ENCODE measurements at places on chromosomes 7 and 10.

GRCh38 chr10:15715619-15716227 is 4.0 kb downstream of the ITGA8 start:
- peak; percentile 25 for DNase-seq

GRCh38 chr7:55349121-55349520 is 16.0 kb upstream of the LANCL2 start:
- DNase-seq = peak; percentile 23

DNA sequence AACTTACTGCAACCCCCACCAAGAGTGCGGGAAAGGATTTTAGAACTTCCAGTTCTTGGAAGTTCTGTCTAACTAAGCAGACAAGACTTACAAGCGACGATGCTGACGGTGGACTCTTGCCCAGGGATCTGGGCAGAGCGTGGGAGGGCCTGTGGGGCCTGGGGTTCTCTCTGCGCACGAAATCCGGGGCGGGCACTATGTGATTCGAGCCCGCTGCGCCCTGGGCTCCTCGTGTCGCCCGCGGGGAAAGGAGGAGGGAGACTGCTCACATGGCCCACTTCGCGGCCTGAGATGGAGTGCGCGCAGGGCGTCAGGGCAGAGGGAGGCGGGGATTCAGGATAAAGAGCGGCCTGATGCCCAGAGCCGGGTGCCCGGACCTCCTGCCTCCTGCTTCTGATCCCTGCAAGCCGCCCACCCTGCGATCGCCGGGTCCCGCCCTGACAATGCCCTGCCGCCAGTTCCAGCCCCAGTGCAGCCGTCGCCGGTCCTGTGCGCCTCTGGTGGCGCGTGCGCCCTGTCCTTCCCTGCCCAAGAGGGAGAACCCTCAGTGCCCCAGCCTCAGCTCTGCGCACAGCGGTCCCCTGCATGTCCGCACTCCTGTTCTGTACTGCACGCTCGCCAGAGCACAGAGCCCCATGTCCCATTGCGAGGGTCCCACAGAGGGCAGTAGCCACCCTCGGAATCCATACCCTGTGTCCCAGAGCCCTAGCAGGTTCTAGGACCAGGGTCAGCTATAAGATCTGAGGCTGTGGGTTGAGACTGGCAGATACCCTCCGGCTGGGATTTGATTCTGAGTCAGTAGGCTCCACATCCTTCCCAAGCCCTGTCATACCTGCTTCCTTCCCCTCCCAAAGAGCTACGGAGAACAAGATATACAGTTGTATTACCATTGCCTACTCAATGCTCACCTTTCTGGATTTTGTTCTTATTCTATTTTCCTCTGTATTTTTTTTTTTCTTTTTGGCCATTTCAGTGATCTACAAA is 99.4 kb upstream of the TMEM106B start:
- DNase-seq = no peak

DNA sequence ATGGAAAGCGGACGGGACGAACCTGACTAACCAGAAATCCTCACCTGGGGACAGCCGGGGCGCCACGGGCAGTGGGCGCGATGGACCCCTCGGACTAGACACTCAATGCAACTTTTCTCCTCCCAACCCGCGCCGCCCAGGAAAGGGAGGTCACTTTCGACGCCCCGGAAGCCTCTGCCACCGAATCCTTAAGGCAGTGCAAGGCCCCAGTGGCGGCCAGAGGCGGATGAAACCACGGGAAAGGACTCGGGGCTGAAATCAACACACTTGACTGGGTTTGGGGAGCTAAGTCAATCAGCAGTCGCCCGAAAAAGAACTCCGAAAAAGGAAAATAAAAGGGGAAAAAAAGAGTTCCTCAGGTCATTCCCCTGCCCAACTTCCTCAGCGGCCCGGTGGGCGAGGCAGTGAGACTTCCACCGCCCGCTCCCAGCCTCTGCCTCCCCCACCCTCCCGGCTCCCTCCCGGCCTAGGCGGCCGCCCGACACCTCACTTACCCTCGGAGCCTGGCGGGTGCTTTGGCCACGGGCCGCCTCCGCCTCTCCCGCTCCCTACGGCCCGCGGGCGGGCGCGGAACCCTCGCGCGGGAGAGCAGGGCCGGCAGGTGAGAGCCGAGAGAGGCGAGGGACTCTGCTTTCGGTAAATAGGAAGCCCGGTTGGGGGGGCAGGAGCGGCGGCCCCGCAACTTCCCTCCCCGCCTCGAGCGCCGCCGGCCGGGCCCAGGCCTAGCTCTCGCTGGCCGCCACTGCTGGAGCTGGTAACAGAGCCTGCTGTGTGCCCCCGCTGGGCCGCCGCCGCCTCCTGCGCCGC is 518 bp downstream of the WAPL start:
- DNase-seq = peak; percentile 74

DNA sequence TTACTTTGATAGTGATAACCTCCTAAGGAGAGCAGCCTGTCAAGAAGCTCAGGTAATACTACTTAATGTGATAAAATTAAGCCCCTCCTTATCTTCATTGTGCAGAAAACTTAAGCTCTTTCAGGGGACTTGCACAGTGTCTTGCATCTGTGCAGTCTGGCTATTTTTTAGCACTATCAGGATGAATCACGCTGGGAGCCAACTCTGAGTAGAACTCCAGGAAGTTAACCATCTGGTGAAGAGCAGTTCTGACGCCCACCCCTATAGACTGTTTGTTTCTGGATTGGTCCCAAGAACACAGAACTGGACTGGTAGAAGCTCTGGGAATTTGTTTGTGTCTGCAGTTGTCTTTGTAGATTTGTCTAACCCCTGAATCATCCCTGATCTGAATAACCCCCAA is 41.9 kb downstream of the AGK start:
- DNase-seq = no peak

DNA sequence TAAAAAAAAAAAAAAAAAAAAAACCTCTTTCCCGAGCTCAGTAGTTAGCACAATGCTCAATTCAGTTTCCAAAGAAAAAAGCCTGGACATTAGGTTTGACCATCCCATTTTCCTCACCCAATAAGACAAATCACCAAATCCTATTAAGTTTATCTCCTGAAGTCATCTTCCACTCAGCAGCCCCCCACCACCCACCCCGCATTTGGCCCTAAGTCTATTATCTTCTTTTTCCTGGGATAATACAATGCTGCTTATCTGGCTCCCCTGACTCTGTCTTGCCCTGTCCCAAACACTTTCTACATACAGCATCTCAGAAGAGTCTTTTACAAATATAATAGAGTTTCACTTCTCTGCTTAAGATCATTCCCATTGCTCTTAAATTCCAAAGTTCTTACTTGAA is 17.8 kb upstream of the LMOD2 start:
- no peak for DNase-seq

GRCh38 chr7:156218544-156219306 is 406.5 kb upstream of the SHH start:
- DNase-seq = no peak

- DNase-seq = no peak
Measured at GRCh38 chr7:106312906-106313305, 28.1 kb upstream of the NAMPT start.

- DNase-seq = no peak
Measured at GRCh38 chr7:34133356-34133982, 228.1 kb downstream of the BMPER start.

- no peak for DNase-seq
Measured at GRCh38 chr7:366161-366803, 76.3 kb downstream of the FOXL3 start.

GRCh38 chr10:23474626-23475025 is 35.8 kb downstream of the OTUD1 start:
- no peak for DNase-seq

DNA sequence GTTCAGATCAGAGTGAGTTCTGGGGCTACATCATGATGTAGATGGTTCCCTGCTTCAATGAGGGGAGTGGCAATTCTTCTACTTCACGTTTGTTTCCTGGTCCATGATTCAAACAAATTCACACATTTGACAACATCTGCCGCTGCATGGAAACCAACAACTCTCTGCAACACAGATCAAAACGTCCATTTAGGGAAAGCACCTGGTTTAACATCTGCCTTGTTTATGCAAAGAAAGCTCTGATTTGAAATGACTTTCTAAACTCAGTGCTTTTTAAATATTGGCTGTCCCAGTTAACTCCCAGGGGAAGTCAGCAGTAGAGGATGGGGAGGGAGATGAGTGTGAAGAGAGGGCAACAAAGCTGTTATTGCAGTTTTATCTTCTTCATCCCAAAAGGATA is 93.8 kb downstream of the GAD2 start:
- no peak for DNase-seq

GRCh38 chr10:82378146-82378545 is 503.2 kb downstream of the NRG3 start:
- peak; percentile 35 for DNase-seq

DNA sequence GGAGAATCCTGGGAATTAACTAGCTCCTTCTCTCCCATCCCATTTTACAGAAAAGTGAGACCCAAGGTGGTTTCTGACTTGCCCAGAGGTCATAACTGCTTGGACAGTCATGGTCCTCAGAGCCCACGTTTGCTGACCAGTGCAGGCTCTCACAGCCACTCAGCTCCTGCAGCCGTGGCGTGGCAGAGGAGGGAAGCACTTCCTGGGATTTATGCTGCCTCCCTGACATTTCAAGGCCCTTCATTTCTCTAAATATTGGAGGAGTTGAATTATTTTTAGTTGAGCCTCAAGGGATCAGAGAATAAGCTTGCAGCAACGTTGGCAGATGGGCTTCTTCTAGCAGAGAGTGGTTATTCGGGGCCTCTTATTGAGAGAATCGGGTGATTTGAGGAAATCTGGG is 77.1 kb downstream of the LHPP start:
- no peak for DNase-seq

GRCh38 chr7:13197501-13197900 is 510.1 kb downstream of the ARL4A start:
- no peak for DNase-seq

DNA sequence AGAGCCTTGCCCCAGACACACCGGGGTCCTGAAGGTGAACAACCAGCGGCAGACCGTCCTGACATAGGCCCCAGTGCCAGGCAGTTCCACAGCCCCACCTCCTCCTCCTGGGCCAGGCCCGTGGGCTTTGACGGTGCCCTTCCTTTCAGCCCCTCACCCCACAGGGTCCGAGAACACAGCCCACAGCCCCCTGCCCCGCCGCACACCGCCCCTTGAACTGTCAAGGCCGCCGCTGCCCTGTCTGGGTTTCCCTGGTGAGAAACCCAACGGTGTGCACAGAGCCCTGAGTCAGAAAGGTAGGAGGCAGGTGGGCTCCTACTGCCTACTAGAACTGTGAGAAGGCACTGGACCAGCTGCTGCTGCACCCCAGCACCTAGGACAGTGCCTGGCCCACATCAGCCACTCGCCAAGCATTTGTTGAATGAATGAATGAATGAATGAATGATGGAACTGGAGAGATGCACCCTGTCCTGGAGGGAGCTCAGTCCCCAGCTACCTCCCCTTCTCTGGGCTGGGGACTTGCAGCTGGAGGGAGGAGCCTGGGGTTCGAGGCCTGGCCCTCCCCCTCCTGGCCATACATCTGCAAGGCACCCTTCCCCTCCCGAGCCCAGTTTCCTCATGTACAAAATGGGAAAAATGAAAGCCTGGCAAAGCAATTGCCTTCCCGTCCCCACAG is 117.9 kb downstream of the SLIT1 start:
- DNase-seq = peak; percentile 17

GRCh38 chr10:63666836-63667383 is 145.7 kb downstream of the REEP3 start:
- no peak for DNase-seq

- no peak for DNase-seq
Measured at GRCh38 chr10:112639298-112639697, 192.3 kb downstream of the VTI1A start.

DNA sequence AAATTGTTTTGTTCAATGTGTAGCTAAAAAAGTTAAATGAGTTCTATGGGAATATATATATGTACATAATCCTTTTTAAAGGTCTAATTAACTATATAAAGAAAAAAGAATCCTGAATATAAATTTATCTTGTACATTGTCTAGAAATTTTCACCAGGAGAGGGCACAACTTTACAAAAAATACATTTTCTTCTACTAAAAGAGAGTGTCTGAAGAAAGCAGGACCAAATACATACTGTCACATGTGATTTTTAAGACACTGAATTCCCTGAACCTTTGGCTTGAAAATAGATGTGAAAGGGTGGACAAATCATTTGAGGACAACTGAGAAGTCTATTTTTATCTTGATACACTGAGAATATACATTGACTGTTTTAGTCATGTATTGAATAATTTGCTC is 204.3 kb downstream of the DGKB start:
- DNase-seq = peak; percentile 12

DNA sequence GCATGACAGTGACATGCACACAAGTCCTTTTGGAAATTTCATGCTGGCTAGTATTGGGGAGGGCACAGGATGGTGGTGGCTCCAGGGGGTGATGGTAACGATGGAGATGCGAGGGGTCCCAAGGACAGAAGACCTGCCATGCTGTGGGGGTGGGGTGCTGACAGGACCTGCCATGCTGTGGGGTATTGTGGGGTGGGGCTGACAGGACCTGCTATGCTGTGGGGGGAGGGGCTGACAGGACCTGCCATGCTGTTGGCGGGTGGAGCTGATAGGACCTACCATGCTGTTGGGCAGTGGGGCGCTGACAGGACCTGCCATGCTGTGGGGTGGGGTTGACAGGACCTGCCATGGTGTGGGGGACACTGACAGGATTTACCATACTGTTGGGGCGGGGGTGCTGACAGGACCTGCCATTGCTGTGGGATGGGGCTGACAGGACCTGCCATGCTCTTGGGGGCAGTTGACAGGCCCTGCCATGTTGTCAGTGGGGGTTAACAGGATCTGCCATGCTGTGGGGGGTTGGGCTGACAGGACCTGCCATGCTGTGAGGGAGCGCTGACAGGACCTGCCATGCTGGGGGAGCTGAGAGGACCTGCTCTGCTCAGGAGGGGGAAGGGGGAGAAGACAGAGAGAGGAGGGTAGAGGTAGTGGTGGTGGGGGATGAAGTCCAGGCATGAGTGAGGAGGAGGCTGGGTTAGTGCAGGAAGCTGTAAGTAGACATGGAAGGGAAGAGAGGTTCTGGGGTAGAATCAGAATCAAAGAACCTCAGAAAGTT is 36.2 kb upstream of the RET start:
- no peak for DNase-seq

- no peak for DNase-seq
Measured at GRCh38 chr10:31952066-31952465, 23.4 kb upstream of the ARHGAP12 start.

DNA sequence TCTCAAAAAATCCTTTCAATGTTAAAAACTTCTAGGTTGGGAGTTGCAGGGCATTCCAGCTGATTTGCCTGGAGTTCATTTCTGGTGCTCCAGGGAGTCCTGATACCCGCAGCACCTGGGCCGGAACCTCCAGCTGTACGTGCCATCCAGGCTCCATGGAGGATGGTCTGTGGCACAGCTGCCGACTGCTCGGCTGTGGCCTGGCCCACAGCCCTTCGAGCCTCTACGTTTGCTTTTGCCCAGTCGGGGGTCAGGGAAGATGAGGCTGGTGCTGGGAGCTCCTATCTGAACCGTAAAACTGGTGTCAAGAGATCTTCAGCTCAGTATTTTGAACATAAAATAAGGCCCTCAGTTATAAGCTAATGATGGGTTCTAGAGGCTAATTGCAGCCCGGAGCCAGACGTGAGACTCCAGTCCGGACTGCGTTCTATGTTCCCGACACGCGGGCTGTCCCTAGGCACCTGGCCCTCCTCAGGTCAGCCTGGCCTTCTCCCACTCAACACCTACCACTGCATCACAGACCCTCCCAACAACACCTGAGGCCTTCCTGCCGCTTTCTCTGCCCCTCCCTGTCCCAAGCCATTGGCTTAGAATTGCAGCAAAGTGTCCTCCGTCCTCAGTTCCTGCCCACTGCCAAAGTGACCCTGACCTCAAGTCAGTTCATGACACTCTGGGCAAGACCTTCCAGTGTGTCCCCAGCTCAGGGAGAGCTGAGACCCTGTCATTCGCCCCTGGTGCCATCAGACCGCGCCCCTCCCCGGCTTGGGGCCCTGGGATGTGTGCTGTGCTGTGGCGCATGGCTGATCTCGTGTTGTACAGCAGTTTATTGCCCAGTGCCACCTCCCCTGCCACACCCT is 64.2 kb upstream of the DNAJB6 start:
- no peak for DNase-seq
